Activated T-cell treated with anti-CD3 and anti-CD28 coated beads, Interleukin-2, amount 50 U/mL, for 48 hours (primary cell): ENCODE measurements at places on chromosomes 12 and 14.

GRCh38 chr12:121003650-121004049, 12.6 kb downstream of the C12orf43 start:
- DNase-seq, result no peak

DNA sequence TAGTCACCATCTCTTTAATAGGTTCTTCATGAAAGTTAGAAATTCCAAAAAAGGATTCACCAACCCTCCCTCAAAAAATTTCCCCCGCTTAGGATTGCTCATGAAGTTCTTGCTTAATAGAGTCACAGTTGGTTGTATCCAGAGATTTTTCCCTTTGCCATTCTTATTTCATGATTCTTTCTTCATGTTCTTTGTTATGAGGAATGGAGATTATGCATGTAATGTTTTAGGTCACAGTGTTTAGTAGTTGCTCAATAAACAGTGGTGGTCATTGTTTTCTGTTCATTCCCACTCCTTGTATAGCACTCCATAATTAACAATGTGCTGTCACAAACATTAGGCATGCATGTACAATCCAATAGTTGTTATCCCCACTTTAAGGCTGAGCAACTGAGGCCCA, 51.2 kb upstream of the RTRAF start:
- no peak for DNase-seq

DNA sequence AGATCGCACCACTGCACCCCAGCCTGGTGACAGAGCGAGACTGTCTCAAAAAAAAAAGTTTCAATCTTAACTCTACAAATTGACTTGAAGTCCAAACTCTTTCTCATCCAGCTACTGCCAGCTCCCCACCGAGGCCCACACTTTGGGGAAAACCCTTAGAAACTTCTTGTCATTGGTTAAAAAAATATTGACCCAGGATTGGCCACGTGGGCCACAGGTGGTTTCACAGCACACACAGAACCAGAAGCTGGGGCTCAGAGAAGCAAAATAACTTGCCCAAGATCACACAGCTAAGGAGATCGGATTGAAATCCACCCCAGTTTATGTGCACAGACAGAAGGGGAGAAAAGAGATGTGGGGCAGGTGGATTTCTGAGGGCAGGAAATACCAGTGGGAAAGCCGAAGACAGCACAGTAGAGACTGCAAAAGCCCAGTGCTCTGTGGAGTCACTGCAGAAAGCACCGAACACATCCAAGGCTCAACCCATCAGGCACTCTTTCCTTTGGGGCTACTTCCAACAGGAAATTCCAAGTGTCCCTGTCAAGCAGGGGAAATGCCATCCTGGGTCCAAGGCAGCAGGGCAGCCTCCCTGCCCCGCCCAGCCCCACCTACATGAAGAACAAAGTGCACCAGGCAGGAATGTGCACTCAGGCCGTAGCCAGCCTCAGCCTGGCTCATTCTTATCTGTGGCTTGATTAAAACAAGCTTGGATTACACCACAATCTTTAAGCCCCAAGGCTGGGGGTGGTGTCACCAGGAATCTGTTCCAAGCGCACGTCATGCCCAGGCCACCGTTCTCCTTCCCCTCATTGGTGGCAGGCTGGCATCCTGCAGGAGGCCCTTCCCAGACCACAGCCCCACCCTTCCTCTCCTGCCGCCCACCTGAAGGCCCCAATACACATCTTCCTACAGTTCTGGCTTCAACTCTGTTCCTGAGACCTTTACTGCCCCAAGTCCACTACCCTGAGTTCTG, 72.5 kb downstream of the ITPK1 start:
- DNase-seq, result no peak

GRCh38 chr12:92334552-92334951, 188.9 kb upstream of the BTG1 start:
- no peak for DNase-seq

DNA sequence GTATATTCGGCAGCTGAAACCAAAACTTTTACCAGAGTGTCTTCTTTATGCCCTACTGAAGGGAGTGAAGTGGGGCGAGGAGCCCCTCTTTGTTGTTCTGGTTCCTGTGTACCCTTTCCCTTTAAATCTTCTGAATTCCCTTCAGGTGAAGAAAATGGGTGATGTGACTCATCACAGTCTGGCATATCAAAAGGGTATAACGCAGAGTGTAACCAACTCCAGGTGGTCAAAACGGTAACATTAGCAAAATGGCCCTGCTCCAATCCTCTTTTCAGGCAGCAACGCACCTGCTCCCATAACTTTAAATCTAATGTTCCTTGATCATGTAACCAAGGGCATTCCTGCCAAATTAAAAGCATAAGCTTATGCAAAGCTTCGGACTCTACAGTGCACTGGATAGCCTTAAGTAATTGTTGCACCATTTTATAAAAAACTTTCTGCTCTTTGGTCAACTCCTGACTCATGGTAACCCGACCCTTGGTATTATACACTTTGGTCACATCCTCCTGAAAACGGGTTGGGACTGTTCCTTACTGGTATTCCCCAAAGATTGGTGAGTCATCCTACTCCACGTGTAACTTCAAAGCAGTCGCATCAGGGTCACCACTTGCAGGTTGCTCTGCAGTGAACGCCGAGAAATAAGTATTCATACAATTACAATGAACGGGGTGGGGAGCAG, 83.1 kb downstream of the KCNMB4 start:
- DNase-seq, result no peak

- DNase-seq, result peak; percentile 70
Observed at GRCh38 chr12:100141998-100142850, 450 bp downstream of the BLTP3B start.

- DNase-seq, result peak; percentile 69
Observed at GRCh38 chr12:110689281-110690126, 589 bp upstream of the HVCN1 start.

- no peak for DNase-seq
Observed at GRCh38 chr12:93166541-93167307, 211.0 kb upstream of the NUDT4 start.

- peak; percentile 74 for DNase-seq
Observed at GRCh38 chr12:108803428-108804105, 53.8 kb downstream of the SSH1 start.

DNA sequence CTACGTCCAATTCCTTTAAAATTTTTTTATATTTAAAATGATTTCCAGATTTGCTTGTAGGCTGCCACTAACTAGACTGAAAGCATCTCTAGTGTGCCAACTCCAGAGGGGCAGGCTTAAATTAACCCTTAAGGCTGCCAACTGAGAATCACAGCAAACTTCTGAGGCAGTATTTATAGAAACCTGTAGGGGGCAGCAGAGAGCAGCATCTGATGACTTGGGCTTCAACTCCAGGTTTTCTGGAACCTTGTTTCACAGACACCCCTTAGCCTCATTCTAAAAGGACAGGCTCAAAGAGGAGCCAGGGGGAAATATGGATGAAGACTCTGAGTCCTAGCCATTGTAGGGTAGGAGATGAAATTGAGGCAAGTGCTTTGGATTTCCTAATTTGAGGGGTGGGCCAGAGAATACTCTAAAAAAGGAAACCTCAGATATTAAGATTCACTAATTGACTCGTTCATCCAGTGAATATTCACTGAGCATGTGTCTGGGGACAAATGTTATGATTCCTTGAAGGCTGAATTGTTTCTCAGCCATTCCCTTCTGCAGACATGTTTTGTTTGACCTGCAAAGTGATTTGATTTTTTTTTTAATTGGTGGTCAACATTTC, 63.3 kb upstream of the HSPB8 start:
- DNase-seq, result peak; percentile 24

DNA sequence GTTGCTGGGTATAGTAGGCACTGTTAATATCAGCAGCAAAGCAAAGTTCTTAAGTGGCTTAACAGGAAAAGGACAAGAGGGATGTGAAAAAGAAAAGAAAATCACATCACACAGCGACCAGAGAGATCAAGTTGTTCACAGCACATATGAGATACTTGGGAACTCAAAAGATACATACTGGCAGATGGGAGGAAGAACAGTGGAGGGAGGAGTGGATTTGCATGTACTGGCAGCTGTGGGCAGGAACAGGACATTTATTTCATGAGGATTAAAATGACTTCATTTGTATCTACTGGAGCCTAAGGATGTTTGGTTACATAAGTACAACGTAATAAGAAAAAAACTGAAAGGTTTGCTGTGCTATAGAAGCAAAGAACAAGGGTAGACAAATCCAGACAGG, 136.5 kb upstream of the IFNG-AS1 start:
- DNase-seq, result no peak

DNA sequence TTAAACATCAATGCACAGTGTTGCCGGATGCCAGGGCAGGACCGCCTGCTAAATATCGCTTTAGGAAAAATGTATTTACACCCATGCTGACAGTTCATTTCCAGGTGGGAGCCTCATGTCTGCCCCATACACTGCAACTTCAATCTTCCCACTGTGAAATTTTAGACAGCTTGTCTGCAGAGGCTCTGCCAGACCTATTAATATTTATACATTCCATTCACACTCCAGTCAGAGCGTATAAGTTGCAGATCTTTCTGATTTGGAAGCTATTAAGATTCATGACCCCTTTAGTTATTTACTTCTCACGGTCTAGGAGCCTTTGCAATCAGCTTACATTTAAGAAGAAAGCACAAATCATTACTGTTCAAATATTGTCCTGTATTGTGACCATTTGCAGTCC, 357.4 kb downstream of the ATP23 start:
- no peak for DNase-seq

GRCh38 chr14:27995691-27996090, 770.9 kb upstream of the FOXG1 start:
- DNase-seq, result no peak

DNA sequence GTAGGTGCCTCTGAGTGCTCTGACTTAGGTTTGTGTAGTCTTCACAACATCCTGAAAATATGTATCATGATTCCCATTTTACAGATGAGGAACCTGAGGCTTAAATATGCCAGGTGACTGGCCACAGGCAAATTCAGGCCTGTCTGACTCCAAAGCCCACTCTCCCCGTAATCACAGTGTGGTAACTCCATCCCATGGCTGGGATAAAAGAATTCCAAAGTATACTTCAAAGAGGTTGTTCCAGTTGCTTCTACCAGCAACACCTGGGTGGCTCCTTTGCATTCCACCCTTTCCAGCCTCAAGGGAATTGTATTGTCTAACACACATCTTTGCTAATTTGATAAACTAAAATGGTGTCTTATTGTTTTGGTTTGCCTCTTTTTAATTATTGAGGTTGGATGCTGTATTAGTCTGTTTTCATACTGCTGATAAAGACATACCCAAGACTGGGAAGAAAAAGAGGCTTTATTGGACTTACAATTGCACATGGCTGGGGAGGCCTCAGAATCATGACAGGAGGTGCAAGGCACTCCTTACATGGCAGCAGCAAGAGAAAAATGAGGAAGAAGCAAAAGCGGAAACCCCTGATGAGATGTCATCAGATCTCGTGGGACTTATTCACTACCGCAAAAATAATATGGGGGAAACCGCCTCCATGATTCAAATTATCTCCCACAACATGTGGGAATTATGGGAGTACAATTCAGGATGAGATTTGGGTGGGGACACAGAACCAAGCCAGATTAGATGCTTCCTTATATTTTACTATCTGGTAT, 9.9 kb upstream of the CHST11 start:
- no peak for DNase-seq

DNA sequence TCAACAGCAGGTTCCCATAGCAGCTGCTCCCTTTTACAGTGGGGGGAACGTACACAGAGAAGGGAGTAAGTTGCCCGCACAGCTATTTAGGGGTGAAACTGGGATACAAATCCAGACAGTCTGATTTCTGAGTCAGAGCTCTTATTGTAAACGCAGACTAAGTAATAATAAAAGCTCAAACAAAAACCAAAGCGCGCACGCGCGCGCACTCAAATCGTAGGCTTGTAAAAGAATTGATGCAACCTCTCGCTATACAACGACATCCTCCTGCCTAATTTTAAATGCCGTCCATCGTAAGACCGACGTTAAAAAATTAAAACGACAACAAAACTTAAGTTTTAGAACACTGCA, 747 bp upstream of the DACT1 start:
- peak; percentile 59 for DNase-seq

- peak; percentile 29 for DNase-seq
Observed at GRCh38 chr14:63770187-63770807, 42.4 kb upstream of the SGPP1 start.

- no peak for DNase-seq
Observed at GRCh38 chr12:111846016-111846415, 4.0 kb downstream of the MAPKAPK5 start.

DNA sequence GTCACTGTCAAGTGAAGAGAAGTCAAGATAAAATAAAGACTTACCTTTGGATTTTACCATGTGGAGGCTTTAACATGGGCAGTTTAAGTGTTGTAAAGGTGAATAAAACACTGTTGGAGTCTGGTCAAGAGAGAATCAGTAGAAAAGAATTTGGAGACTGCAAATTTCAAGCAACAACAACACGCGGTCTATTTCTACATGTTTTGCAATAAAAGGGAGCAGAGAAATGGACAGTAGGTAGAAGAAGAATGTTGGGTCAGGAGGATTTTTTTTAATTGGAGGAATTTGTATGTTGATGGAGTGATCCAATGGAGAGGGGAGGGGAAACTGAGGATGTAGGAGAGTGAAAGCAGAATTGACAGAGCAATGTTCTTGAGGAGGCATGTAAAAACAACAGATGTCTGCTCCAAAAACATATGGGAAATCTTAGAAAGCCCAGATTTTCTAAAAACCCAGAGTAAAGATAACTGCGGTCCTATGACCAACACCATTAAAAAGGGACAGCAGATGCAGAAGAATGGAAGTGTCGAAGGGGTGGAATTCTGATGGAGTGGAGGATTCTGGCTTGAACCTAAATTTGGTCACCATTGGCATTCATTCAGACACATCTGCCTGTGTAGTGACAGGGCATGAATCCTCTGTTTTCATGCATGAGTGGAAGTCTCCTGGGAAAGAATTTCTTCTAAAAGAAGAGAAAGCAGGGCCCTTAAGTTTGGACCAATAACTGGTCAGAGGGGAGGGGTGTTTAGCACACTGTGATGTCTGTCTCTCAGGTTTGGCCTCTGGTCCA, 68.0 kb upstream of the OSBPL8 start:
- no peak for DNase-seq

DNA sequence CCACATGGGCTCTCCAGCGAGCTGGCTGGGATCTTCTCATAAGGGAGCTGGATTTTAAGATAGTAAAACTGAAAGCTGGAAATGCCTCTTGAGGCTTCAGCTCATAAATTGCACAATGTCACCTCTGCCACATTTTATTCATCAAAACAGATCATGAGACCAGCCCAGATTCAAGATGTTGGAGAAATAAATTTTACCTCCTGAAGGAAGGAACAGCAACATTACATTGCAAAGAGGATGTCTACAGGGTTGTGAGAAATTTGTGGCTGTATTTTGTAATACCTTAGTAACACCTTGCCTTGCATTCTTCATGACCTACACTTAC, 43.1 kb upstream of the KRR1 start:
- no peak for DNase-seq

- DNase-seq, result no peak
Observed at GRCh38 chr12:92566448-92567019, 136.3 kb upstream of the PLEKHG7 start.
